Glomerular endothelial cell (primary cell): ENCODE measurements at places on chromosomes 13 and 19. TPM values are rescaled to one million over a fixed set of nuclear protein-coding genes. Genes with fewer than 3 reads are reported as not detected.

ESD gene
- total RNA-seq, result 102 and 156 TPM in 2 replicates

FFAR3 gene
- not detected in 2 replicates for total RNA-seq

KIR2DL1 gene
- total RNA-seq, result not detected in 2 replicates

F7 gene
- not detected in 2 replicates for total RNA-seq

CCDC70 gene
- not detected in 2 replicates for total RNA-seq

APOE gene
- 4.0 and 10.0 TPM in 2 replicates for total RNA-seq

KLHL1 gene
- 0.34 TPM in 1 of 2 replicates, not detected in the other for total RNA-seq

MCEMP1 gene
- not detected in 2 replicates for total RNA-seq

RNF225 gene
- 0.68 TPM in 1 of 2 replicates, not detected in the other for total RNA-seq

CGB5 gene
- not detected in 2 replicates for total RNA-seq

DPF1 gene
- total RNA-seq, result 1.0 and 1.5 TPM in 2 replicates

SMIM44 gene
- total RNA-seq, result not detected in 2 replicates

SIGLECL1 gene
- total RNA-seq, result not detected in 2 replicates

CDC42EP5 gene
- 172 and 177 TPM in 2 replicates for total RNA-seq

ERVV-1 gene
- total RNA-seq, result not detected in 2 replicates

TMPRSS9 gene
- total RNA-seq, result not detected in 2 replicates

ANKLE1 gene
- 0.39 and 4.3 TPM in 2 replicates for total RNA-seq

GALP gene
- not detected in 2 replicates for total RNA-seq

ZFR2 gene
- total RNA-seq, result 0.29 TPM in 1 of 2 replicates, not detected in the other

MYBPC2 gene
- total RNA-seq, result not detected in 2 replicates

RGS9BP gene
- 0.05 and 0.29 TPM in 2 replicates for total RNA-seq

LACC1 gene
- 5.5 and 7.2 TPM in 2 replicates for total RNA-seq

CLEC4G gene
- total RNA-seq, result not detected in 2 replicates

CEACAM3 gene
- total RNA-seq, result not detected in 2 replicates

SPRED3 gene
- total RNA-seq, result 8.5 and 9.4 TPM in 2 replicates

INSR gene
- 26.6 and 134 TPM in 2 replicates for total RNA-seq
